ENCODE measurements at places on chromosomes 4 and X.

DNA sequence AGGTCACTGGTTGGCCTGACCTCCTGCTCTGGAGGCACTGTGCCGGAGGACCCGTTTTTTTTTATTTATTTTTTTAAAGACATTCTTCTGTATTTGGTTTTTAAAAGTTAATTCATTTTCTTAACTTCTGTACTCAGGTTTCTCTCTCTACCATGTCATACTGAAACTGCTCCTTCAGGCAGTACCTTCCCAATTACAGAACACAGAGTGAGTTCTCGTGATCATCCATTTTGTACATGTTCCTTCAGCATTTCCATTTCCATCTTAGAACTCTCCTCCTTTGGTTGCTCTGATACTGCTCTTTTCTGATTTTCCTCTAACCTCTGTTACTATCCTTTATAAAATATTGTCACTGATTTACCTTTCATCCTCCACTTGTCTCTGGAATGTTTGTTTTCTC lies 17.9 kb downstream of the UBE2K start:
- no peak for DNase-seq

DNA sequence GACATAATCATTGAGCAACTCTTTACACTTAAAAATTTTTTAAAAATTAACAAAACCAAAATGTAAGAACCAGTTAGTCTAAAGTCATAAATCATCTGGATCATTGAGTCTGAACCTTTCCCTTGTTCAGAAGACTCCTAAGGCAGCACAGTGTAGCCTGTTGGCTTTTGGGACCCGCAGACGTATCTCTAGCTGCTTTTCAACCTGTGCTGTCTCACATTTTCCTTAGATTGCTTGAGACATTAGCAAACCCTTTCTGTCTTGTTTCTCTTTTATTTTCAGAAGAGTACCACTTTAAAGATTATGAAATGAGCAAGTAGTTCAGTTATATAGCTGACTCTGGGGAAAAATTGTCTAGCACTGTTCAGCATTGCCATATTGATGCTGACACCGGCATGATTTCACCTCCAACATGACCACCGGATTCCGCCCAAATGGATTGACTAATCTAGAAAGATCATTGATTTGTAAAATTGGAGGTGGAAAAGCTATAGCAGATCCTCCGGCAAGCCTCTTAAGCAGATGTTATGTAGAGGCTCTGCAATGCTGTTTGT lies 8.9 kb downstream of the TCEANC start:
- no peak for DNase-seq

GRCh38 chr4:99654361-99654761 lies 3.3 kb downstream of the C4orf54 start:
- no peak for DNase-seq

DNA sequence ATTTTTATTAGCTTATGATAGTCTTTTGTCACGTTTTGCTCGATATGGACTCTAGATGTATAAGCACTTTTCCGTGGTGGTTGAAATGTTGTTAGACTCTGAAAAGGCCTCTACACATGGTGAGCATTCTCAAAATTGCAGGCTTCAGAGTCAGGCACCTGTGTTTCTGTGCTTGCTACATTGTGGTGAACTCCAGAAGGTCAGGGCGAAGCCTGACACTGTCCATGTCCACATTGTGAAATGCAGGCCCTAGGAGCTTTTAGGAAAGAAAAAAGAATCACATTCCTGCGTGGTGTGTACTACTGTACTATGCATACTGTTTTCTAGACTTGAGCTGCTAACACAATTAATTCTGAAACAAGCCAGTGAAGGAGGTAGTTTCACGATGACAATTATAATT lies 86.3 kb downstream of the HS3ST1 start:
- DNase-seq: no peak

- DNase-seq: no peak
Observed at GRCh38 chrX:41720125-41720779, 3.7 kb upstream of the GPR82 start.

- no peak for DNase-seq
Observed at GRCh38 chr4:59091146-59092142, 1981.3 kb upstream of the IGFBP7 start.

DNA sequence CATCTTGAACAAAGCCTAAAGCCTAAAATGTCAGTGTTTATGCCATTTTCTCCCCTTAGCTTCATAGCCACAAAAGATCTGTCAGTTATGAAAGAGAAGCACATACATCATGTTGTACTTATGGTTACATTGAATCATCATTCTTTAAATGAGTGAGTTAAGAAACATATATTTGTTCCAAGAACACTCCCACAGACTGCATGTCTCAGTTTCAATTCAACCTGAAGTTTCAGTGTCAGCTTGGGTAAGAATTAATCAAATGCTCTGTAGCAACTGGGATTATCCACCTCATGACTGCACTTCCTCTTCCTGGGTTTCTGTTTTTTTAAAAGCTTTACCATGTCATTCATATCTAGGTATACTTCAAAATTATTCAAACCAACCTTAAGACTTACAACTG lies 3.9 kb upstream of the TMPRSS11B start:
- no peak for DNase-seq

DNA sequence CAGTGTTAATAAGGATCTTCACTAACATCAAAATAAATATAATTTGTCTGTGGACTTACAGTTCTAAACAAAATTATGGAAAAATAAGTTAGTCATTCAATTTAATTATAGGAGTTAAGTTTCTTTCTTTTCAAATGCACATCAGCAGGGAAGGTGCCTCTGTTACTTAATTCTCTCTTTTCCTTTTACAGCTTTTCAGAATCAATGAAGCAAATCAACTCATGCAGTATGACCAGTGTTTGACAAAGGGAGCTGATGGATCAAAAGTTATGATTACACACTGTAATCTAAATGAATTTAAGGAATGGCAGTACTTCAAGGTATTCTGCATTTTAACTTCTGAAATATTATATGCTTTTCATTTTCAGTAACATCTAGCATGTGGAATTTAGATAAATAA lies 15.9 kb downstream of the HMGB2 start:
- DNase-seq: no peak

GRCh38 chr4:23058165-23058776 lies 365.5 kb downstream of the GBA3 start:
- DNase-seq: no peak

GRCh38 chr4:94814237-94814636 lies 56.5 kb downstream of the BMPR1B start:
- DNase-seq: no peak

DNA sequence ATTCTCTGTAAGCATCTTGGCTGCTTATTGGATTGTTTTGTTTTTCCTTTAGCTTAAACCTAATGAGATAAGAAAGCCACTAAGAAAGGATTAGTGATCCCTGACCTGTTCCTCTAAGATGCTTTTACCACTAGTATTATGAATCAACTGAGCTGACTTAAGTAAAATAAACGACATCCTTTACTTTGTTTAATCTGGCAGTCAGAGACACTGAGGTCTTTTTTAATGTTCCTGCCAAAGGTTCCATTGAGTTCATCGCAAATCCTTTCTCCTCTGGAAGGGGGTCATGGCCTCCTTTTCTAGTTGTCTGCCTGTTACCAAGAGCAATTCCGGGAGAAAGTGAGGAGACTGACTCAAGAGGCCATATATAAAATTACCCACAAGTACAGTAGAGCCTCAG lies 1038.3 kb upstream of the SLIT2 start:
- no peak for DNase-seq

- no peak for DNase-seq
Observed at GRCh38 chr4:117239434-117239833, 154.1 kb upstream of the TRAM1L1 start.

DNA sequence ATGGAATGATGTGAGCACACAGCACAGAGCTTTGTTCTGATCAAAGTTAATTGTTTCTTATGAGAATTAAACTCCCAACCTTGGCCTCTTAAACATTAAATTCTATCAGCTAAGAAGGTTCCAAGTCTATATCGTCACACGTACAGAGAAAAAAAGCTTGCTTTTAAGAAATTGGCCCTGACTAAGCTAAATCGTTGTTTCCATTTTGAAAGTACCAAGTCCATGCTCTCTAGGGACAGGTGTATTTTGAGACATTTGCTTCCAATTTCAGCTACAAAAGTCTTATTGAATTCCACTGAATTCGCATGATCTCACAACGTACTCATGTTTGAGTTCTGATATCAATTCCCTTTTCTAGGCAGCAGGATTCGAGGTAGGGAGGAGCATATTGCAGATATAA lies 157.4 kb downstream of the SHROOM3 start:
- no peak for DNase-seq

GRCh38 chrX:2897311-2897689 lies 31.8 kb downstream of the ARSD start:
- DNase-seq: no peak
